Stimulated activated CD4-positive, alpha-beta T cell treated with anti-CD3 and anti-CD28 coated beads, Interleukin-1b, Interleukin-23, amount 100 ng/mL, for 48 hours (primary cell): ENCODE measurements at places on chromosomes 13 and 19.

DNA sequence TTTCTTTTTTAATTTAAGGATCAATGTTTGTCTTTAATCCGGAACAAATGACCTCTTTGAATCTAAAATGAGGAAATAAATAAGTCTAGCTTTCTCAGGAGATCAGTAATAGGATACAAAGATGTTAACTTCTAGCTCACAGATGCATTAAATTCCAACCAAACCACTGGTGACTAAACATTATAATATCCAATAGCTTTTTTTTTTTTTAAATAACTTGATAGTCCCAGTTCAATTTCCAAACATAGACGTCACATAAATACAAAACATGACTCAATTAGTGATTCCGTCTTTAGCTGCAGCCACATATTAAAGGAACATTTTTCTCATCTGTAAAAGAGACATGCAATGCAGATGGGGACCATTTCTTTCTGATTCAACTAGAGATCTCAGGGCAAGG, 390.5 kb upstream of the PCDH9 start:
- DNase-seq = no peak

GRCh38 chr13:114285166-114285808, 3.9 kb downstream of the UPF3A start:
- DNase-seq = no peak

DNA sequence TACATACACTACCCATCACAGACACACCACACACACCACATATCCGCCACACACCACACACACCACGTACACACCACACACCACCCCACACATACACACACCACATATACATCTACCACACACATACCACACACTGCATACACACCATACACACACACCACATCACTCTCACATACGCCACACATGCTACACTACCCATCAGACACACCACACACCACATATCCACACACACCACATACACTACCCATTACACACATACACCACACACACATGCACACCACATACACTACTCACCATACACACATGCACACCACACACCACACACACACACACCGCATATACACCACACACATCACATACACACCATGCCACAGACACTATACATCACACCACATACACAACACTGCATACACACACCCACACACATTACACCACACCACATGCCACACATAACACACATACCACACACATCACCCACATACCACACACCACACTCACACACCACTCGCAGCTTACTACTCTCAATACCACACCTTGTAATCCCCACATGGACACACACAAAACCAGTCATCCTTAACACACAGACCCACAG, 9.5 kb downstream of the ERFL start:
- no peak for DNase-seq

DNA sequence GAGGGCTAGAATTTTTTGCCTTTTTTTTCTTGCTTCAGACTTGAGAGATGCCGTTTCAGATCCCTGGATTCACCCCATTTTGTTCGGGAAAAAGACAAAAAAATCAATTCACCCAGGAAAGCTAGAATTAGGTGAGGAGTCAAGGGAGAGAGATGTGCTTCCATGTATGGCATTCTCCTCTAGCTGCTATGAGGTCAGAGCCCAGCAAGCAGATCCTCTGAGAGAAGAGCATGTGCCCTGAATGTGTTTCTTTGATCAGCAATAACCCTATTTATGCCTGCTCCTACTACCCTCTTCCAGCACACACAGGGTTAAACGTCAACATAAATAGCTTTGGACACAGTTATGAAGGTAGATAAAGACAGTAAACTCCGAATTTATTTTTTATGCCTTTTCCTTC, 53.6 kb downstream of the NDFIP2 start:
- no peak for DNase-seq
